ENCODE measurements at places on chromosomes 1 and 21. TPM values are rescaled to one million over a fixed set of nuclear protein-coding genes. Genes with fewer than 3 reads are reported as not detected.

ILDR2 gene
- total RNA-seq: 5.4 TPM

HUNK gene
- total RNA-seq: 3.1 TPM

KRTAP19-1 gene
- total RNA-seq: not detected

AMY1C gene
- not detected for total RNA-seq

TDRD5 gene
- 0.64 TPM for total RNA-seq

TGFB2 gene
- 2.2 TPM for total RNA-seq

HSPG2 gene
- total RNA-seq: 343 TPM

MINDY1 gene
- total RNA-seq: 66.2 TPM

AGT gene
- total RNA-seq: 0.68 TPM

FCRL3 gene
- total RNA-seq: 4.0 TPM

All from transverse colon (tissue), 4 donors.